ENCODE measurements at places on chromosomes 16 and 17.
A peak's percentile ranks its signal among the peaks of the same experiment; 100 is the strongest.

- DNase-seq: no peak
Measured at GRCh38 chr16:54780266-54780665, 150.4 kb upstream of the IRX5 start.

GRCh38 chr17:81807210-81807719 lies 3.3 kb downstream of the GCGR start:
- DNase-seq: no peak

DNA sequence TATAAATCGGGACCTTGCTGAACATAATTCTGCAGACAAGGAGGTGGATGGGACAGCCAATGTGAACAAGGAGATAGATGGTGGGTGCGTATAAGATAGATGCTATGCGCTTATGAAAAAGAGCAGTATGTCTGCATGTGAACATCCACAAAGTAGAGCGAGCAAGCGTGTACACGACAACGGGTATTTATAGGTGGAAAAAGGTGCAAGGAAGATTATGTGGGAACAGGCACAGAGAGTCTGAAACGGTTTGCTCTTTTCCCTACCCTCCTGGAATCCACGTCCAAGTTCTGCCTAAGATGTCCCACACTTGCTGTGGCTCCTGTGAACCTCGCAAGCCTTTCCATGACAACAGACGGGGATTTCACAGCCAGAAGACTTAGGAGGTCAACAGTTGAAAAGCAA lies 43.0 kb downstream of the SNX11 start:
- DNase-seq: no peak

DNA sequence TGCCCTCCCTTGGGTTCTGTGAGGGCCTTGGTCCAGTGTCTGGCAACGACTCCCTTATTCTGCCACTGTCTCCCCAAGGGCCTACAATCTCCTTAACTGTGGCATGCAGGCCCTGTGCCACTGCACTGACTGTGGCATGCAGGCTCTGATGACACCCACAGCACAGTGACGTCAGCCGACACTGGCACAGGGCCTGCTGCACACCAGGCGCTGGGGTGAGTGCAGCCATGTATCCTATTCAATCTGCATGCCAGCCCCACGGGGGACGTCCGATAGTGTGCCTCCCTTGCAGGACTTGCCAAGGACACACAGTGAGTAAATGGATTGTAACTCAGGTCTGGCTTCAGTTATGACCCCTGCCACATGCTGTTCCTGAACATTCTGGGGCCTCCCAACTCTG lies 39.8 kb upstream of the RASD1 start:
- no peak for DNase-seq

- DNase-seq: peak; percentile 13
Measured at GRCh38 chr16:50304467-50305440, 38.4 kb downstream of the ADCY7 start.

DNA sequence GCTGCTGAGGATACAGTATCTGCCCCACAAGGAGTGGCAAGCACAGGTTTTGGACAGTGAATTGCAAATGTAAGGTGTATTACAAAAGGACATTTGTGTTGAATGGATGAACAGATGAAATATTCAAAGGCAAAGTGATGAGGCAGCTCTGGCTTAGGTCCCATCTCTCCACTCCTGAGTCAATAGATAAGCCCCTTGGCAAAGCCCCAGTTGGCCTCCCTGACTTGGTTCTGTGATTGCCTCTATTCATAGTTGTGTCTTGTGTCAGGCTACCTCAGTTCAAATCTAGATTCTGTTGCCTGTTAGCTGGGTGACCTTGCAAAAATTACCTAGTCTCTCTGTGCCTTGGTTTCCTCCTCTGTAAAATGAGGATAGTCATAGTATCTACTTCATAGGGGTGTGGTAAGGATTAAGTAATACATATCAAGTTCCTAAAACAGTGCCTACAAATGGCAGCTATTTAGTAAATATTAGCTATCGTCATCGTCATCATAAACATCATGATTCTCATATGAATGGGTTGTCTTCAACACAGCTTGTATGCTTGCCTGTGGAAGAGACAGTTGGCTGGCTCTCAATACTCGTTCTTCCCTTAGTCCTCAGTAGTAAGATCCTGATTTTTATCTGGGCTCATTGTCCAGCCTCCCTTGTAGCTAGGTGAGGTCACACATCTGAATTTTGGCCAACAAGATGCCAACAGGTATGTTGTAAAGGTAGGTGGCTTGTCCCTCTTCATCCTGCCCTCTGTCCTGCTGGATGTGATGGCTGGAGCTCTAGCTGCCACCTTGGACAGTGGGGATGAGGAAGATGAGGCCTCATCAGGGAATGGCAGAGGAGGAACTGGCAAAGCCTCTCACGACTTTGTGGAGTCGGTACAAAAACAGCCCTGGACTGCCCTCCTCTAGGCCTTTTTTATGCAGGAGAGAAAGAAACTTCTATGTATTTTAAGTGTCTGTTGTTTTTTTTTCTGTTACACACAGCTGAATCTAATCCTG lies 2.1 kb upstream of the MFAP4 start:
- no peak for DNase-seq

- no peak for DNase-seq
Measured at GRCh38 chr16:19666477-19666876, 51.5 kb downstream of the KNOP1 start.

DNA sequence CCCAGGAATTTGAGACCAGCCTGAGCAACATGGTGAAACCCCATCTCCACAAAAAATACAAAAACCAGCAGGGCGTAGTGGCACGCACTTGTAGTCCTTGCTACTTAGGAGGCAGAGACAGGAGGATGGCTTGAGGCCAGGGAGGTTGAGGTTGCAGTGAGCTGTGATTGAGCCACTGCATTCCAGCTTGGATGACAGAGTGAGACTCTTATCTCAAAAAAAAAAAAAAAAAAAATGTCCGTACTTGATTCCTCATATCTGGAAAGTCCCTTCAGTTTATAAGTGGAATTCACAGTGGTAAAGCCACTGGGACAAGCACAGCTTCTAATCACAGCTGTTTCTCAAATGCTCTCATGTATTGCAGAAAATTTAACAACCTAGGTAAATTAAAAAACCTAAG lies 78.6 kb upstream of the CREBBP start:
- no peak for DNase-seq

GRCh38 chr17:4953451-4953961 lies 2.6 kb downstream of the ENO3 start:
- no peak for DNase-seq

- DNase-seq: no peak
Measured at GRCh38 chr17:80937462-80938381, 53.9 kb upstream of the CHMP6 start.

- no peak for DNase-seq
Measured at GRCh38 chr16:74896389-74897370, 88.2 kb downstream of the WDR59 start.

GRCh38 chr16:79703066-79703465 lies 102.5 kb upstream of the MAF start:
- DNase-seq: no peak

DNA sequence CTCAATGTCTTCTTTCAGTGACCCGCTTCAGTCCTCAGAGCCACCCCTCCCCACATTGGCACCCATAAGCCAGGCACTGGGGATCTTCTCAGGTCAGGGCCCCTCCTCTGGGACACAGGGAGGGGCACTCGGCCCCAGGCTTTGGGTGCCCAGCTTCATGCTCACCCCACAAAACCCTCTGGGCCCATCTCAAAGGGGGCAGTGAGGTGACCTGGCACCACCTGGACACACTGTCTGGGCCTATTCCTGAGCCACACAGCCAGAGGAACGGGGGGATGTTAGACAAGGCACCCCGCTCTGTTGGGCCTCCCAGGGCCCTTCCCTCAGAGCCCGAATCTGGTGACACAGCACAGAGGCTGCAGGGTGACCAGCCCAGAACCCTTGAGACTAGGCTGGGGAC lies 36.1 kb downstream of the TNFRSF13B start:
- DNase-seq: peak; percentile 20

- DNase-seq: no peak
Measured at GRCh38 chr17:7552621-7553051, 3.8 kb downstream of the TNFSF12 start.

GRCh38 chr17:81126281-81127132 lies 38.8 kb upstream of the PVALEF start:
- no peak for DNase-seq

DNA sequence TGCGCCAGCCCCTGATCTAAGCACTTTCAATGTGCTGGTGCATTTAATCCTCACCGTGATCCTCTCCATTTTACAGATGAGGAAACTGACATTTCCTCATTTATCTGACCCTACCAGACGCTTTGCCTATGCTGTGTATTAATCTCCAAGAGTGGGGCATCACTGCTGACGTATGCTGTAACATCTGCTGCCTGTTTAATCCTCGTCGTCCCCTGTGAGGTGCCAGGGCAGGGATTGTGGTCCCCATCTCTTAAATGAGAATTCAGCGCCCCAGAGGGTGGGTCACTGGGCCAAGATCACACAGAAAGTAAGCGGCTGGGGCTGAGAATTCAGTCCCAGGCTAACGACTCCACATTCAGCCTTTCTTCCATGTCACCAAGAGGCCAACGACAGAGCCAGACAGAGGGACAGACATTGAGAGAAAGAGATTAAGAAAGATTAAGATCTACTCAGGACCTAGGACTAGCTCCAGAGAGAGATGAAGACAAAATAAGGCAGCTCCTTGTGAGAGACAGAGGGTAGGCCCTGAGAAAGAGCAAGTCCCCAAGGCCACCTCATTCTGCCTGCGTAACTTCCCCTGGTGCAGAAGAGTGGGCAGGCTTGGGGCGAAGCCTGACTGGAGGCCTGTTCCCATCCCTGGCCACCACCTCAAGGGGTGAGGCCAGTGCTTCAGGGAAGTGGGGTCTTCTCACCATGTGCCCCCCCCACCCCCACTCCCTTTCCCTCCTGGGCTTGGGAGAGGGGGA lies 13.5 kb downstream of the CACNA1G start:
- DNase-seq: no peak

GRCh38 chr16:12697437-12697836 lies 106.2 kb downstream of the CPPED1 start:
- no peak for DNase-seq

- DNase-seq: no peak
Measured at GRCh38 chr16:73355981-73356380, 308.1 kb upstream of the ZFHX3 start.

DNA sequence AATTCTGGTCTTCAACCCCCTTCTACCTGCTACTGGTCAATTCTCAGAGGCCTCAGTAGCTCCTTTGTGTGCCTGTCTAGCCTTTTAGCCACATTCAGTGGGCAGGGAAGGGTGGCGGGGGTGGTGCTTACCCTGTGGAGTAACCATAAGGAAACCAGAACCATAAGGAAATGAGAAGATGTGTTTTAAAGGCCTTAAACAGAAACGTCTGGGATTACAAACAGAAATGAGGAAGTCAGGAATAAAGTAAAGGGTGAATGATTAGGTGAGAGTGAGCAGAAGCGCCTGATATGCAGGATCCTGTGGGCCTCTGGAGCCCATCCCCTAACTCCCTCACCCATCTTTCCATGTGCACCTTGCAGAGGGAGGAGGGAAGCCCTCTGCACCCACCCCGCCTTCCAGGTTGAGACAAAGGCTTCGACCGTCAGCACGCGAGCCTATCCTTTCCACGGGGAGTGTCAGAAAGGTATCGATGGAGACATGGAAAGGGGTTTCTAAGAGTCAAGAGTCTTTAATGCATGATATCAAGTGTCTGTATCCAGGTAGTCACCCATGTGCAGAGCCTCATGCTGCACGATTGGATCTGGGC lies 20.4 kb downstream of the KIAA0513 start:
- no peak for DNase-seq

DNA sequence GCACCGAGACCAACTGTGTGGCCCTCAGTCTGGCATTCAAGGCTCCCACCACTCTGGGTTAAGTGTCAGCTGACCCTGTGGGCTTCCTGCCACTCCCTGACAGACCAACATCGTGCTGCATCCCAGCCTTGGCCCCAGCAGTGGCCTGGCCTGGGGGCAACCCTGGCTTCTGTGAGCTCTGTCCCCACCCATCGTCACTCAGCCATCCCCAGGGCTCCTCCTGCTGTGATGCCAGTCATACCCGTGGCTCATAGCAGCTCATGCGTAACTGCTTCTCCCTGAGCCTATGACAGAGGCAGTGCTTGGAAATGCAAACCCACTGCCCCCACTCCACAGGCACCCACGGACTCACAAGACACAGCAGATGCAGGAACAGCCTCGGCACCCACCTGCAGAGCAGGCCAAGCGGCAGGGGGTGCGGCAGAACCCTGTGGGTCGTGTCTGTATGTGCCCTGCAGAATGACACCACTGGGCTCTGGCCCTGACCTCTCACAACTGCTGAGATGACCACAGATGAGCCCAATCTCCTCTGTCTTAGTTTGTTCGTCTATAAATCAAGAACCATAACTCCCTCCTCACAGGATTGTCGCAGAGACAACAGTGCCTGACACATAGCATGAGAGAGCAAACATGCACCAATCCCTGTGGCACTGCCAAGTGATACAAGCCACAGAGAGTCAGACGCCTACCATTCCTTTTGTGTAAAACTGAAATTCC lies 26.6 kb downstream of the PIEZO1 start:
- DNase-seq: no peak

DNA sequence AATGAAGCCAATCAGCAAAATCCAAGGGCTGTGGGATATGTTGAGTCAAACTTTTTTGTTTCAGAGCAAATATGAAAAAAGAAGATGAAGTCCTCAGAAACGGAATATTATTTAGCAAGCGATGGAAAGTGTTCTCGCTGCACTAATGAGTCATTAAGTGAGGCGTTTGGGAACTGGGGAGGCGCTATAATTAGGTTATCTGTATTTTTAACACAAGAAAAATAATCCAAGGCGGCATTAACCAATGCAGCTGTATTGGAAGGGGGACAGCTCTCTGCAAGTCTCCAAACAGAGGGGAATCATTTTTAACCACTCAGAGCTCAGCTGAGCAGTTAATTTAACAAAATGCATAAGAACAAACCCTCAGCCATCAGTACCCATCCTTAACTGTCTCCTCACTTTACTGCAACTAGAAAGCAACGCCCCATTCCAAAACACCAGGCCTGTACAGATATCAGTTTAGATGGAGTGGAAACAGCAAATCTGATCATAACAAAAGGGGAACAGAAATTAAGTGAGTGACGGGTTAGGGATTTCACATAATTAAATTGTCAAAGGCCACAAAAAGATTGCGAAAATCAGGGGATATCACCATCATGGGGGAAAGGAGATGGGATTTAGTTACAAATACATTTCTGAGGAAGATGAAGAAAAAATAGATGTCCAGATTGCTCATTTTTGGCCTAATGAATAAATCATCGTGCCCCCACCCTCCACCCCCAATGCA lies 211.0 kb upstream of the TOX3 start:
- DNase-seq: no peak

- DNase-seq: no peak
Measured at GRCh38 chr16:50596762-50597450, 48.7 kb downstream of the NKD1 start.

GRCh38 chr17:34527908-34528470 lies 51.4 kb upstream of the TMEM132E start:
- peak; percentile 82 for DNase-seq

- no peak for DNase-seq
Measured at GRCh38 chr16:48659940-48660339, 50.0 kb upstream of the N4BP1 start.

Measured in H9 (cell line).